Eye (tissue), 1 donor: ENCODE measurements at places on chromosomes 4 and X.
A peak's percentile ranks its signal among the peaks of the same experiment; 100 is the strongest.

- DNase-seq: no peak
Measured at GRCh38 chr4:183499389-183499788, 5.5 kb upstream of the ING2 start.

DNA sequence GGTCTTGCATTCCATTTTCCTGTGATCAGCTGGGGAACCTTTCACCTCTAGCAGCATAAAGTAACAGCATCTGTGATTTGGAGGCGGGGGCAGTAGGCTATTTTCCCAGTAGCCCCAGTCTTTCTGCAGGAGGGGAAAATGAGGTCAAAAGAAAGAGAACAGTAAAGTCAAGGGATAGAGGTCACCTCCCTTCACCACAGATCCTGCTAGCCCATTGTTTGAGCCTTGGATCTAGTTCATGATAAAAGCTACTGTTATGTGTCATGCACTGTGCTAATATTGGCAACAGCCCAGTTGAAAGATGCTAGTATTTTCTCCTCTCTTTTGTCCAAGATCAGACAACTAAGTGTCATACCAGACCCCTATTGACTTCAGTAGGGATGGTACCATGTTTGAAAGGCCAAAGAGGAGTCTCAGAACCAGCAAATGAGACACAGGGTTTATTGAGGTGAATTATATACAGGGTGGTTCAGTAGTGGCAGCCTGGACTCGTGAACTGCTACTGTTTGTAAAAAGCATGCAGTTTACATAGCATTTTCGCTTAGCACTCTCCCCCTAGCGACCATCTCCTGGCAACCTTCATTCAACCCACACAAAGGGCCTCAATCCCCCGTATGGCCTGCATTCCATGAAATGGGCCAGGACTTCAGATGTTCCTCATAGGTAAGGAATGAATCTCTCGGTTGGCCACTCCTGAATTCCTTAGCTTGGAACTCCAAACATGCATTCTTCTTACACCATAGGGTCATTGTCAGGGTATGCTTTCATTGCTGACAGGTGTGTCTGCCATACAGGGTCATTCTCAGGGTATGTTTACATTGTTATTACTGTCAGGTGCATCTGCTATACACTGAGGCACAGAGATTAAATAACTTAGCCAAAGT, 170.0 kb upstream of the FRMPD4 start:
- DNase-seq: no peak

GRCh38 chr4:26590639-26591038, 6.8 kb downstream of the TBC1D19 start:
- DNase-seq: no peak

GRCh38 chr4:139872274-139872673, 206.7 kb downstream of the MGST2 start:
- no peak for DNase-seq

- peak; percentile 69 for DNase-seq
Measured at GRCh38 chrX:39158801-39159657, 357.8 kb downstream of the MID1IP1 start.

DNA sequence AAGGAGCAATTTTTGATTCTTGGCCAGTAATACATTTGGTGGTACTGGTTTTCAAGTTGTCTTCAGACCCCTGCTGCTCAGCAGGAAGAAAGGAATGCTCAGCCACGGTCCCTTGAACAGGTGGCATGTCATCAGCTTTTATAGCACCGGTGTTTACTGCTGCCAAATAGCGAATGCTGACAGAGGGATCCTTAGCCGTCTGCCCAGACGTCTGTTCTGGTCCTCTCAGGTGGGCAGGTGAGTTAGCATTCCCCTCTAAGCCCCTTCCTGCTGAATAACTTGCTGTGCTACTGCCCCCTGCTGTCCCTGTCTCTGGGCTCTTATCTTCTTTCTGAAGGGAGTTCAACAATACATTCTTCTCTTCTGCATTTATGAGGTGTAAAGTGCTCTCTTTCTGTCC, 28.4 kb downstream of the BOD1L1 start:
- no peak for DNase-seq

- DNase-seq: no peak
Measured at GRCh38 chrX:20029728-20030127, 38.9 kb upstream of the BCLAF3 start.

- no peak for DNase-seq
Measured at GRCh38 chr4:42683393-42683792, 26.5 kb upstream of the ATP8A1 start.

DNA sequence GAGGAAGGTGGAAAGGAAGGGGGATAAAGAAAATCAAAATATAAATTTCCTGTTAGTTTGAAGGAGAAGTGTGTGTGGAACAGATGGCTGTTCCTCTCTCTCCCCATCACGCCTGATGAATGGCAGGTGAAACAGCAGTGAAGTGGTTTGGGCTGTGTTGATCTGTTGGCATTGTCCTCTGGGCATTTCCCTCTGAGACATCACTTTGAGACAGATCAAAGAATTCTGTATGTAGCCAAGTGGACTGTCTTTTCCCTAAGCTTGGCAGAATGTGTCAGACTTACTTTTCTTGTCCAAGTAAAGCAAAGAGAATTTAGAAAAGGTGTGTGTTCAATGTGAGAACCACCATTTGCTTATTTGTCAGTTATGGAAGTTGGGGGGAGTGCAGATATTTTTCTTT, 47.5 kb downstream of the SEPTIN11 start:
- no peak for DNase-seq

DNA sequence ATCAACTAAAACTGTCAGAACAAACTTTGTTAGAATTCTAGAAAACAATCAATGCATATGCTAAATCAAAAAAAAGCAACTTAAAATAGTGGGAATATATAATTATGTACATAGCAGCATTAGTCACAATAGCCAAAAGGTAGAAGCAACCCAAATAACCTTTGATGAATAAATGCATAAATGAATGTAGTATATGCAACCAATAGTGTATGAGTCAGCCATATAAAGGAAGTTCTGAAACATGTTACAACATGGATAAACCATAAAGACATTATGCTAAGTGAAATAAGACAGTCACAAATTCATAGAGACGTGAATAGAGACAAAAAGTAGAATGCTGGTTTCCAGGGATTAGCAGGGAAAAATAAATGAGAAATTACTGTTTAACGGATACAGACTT, 762.8 kb upstream of the INTU start:
- DNase-seq: no peak

GRCh38 chr4:110510955-110511544, 35.1 kb downstream of the ENPEP start:
- DNase-seq: peak; percentile 83

GRCh38 chrX:44946771-44947170, 73.8 kb downstream of the KDM6A start:
- no peak for DNase-seq

- DNase-seq: no peak
Measured at GRCh38 chrX:20711366-20711765, 444.7 kb upstream of the RPS6KA3 start.

DNA sequence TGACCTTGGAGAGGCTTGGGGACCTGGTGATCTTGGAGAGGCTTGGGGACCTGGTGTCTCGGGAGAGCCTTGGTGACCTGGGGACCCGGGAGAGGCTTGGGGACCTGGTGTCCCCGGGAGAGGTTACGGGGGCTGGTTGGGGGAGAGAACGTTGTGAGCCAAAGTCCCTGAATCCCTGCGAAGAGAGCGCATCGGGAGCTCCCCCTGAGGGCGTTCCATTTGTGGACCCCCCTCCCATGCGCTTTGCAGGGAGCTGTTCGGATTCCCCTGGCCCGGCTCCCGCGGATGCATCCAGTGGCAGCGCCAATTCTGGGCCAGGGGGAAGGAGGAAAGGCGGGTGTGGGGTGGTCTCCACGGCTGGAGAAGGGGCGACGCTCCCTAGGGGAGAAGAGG, 13.3 kb downstream of the SHOX start:
- DNase-seq: peak; percentile 28

DNA sequence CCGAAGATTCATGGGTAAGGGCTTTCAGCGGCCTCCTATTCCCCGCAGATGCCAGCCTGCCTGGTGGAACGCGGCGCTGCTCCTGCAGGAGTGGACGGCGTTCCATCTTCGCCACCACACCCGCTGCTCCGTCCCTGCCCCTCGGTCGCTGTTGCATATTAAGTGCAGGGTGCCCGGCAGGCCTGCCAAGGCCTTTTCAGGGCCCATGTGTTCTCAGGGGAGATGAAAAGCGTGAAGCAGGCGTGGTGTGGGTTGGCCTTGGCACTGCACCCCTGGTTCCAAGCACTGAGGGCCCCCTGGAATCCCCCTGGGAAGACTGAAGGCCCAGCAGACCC, 52.0 kb downstream of the SORCS2 start:
- DNase-seq: no peak

GRCh38 chrX:11757719-11758399, at the start of gene MSL3:
Gene MSL3 (plus strand): TSS chrX:11758237. CDS start chrX:11758264, 27 bp downstream.
- DNase-seq: peak; percentile 77

DNA sequence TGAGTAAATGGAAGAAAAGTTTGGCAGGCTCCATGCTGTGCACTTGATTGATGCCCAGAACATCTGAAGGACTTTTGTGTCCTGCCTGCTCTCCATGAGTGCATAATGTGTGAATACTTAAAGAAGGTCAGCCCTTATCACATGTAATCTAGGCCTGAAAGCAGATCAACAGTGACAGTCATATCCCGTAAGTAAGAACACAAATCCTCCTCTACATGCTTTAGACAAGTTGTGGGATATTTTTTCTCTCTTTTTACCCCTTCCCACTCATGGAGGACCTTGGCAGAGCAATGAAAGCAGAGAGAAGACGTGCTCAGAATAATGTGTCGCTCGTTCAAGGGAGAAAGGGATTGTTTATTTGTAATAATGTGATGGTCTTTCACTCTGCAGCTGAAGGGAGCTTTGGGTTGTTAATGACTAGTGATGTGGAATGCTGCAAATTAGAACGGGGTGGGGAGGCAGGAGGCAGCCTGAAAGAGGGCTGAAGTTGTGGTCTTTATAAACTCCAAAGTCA, 286.6 kb downstream of the BMPR1B start:
- DNase-seq: peak; percentile 87

DNA sequence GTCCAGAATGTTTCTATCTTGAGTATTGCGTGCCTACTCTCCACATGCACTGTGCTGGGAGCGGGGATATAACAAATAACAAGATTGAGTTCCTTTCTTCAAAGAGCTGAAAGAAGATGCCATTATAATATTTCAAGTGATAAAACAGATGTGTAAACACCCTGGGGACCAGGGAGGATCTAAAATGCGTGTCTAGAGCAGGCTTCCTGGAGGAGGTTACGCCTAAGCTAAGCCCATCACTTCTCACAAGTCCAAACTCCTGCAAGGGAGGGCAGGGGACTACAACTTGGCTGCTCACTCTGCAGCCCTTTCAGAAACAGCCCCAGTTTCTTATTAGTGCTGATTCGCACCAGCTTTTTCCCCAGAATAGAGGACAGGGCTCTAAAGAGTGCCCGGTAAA, 21.5 kb downstream of the PTCHD1 start:
- DNase-seq: no peak

- no peak for DNase-seq
Measured at GRCh38 chr4:1513936-1514483, 107.8 kb upstream of the NKX1-1 start.

DNA sequence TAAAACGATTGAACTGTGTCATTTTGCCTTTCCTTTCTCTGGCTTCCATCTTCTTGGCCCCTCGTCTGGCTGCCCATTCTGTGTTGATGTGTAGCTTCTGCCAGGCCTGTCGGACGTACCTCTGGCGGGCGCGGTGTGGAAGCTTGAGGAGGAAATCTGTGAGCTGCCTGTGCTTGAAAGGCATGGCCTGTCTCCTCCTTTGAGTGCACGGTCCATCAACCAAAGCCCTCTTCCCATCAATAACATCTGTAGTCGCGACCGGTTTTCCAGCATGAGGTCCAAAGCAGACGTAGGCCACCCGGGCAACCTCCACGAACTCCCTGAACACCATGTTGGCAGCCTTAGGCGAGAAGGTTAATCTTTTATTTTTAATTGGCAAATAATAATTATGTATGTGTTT, 202.7 kb downstream of the CRLF2 start:
- peak; percentile 86 for DNase-seq

DNA sequence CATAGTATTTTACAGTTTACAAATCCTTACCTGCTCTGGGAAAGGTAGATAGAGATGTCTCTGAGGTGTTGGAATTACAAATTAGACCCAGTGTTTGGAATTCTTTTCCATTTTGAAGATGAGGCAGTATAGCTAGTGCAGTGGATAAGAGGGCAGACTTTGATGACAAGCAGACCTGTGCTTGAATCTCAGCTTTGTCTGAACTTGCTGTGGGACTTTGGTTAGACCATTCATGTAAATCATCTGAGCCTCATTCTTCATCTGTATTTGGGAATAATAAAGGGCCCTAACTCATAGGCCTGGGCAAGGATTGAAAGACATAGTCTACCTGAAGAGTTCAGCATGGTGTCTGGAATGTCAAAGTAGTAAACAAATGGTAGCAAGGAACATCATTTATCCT, 77.2 kb upstream of the BOD1L1 start:
- DNase-seq: no peak

DNA sequence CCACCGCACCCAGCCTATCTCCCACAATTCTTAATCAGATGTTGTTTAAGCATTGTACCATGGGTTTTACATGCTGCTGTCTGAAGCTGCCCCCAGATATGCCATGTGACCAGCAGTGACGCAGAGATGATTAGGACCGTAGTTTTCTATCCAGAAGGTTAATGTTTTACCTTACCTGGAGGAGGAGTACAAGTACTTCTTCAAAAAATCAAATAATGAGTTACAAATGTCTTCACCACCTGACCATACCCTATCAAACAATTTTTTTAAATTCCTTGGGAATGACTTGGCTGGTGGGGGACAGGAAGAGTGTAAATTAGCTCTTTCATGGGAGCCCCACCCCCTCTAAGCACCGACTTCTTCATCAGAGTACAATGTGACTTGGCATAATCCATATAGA, 16.2 kb upstream of the SGMS2 start:
- no peak for DNase-seq

DNA sequence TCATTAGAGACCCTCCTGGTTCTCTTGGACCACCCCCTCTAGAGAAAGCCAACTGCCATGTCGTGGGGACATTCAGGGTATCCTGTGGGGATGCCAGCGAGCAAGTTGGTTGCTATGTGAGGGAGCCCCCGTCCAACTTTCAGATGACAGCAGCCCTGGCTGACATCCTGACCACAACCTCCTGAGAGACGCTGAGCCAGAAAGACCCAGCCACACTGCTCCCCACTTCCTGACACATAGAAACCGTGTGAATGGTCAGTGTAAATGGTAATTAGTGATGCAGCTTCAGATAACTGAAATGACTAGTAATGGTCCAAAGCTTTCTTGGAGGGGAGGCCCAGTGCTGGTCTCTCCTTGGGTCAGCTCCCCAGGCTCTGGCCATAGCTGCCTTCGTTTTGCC, 10.8 kb downstream of the CLCN4 start:
- no peak for DNase-seq

- no peak for DNase-seq
Measured at GRCh38 chr4:142043509-142043908, 407.1 kb downstream of the IL15 start.

- DNase-seq: no peak
Measured at GRCh38 chr4:43411226-43411625, 518.7 kb downstream of the GRXCR1 start.

DNA sequence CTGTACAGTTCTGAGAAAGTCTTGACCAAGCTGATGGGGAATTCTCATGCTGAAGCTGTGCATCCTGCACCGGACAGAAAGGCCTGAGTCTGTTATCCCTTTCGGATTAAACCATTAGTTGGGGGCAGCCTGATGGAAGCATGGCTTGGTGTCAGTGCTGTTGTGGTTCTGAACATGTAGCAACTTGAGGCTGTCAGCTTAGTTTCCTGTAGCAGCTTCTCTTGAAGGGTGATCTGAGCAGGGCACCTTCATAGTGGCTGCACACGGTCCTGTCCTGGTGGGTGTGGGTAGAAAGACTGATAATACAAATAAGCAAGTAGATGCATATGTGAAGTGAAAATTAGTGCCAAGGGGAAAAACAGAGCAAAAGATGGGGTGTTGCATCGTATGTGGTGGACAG, 11.7 kb downstream of the KIAA0232 start:
- no peak for DNase-seq
